ENCODE measurements at places on chromosomes 4 and X. TPM values are rescaled to one million over a fixed set of nuclear protein-coding genes. Genes with fewer than 3 reads are reported as not detected.

- DNase-seq = no peak
Measured at GRCh38 chr4:15414551-15415091, 13.2 kb upstream of the C1QTNF7 start.

- no peak for DNase-seq
Measured at GRCh38 chrX:95076449-95076848, 1402.4 kb downstream of the FAM133A start.

- DNase-seq = no peak
Measured at GRCh38 chr4:52694936-52695335, 35.8 kb upstream of the USP46 start.

DNA sequence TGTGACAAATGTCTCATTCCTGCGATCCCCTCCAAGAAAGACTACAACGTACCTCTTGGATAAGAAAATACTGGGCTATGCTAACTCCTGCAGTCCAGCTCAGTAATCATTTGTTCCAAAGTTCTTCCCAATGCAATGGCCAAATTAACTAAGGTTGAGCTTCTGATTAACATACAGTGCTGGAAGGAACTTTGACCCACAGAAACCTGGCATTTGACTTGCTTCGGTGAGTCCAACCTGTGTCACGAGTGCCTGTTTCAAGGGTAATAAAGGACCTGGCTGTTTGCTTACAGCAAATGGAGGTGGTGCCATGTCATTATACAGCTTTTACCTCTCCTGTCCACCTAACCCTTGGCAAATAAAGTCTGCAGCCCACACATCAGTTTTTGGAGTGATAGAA, 83.2 kb downstream of the RBM47 start:
- DNase-seq = no peak

DNA sequence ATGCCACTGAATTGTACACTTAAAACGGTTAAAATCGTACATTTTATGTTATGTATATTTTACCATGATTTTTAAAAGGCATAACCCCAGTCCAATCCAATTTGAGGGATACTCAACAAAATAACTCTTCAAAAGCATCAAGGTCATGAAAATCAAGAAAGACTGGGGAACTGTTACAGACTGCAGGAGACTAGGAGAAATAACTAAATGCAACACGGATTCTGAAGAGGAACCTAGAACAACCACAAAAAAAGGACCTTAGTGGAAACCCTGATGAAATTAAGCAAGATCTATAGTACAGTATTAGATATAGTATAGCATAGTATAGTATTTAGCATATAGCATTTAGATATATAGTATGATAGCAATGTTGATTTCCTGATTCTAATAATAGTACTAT, 26.8 kb downstream of the SH3KBP1 start:
- no peak for DNase-seq

GRCh38 chr4:124958847-124959246, 246.3 kb upstream of the ANKRD50 start:
- no peak for DNase-seq

DNA sequence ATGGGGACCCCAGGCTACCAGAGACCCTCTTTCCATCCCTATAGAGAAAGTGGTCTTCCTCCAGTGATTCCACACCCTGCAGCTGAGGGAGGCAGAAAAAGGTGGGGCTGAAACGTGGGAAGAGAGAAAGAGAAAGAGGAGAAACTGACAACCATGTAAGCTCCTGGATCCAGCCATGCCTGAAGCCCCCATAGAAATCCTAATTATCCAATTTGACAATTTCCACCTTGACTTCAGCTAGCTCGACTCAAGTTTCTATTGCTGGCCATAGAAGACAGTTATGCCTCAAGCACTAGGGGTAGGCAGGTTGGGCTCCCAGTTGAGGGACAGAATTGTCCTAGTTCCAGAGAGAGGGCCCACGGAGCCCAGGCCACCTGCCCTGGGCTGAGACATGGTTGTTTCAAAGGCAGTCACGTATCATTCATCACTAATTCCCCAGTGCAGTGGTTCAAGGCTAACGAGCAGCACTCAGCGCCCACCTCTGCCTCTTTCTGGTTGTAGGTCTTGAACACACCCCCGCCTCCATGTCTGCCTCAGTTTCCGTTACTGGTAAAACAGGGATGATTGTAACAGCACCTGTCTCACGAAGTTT, 39.8 kb upstream of the ASMTL start:
- no peak for DNase-seq

DNA sequence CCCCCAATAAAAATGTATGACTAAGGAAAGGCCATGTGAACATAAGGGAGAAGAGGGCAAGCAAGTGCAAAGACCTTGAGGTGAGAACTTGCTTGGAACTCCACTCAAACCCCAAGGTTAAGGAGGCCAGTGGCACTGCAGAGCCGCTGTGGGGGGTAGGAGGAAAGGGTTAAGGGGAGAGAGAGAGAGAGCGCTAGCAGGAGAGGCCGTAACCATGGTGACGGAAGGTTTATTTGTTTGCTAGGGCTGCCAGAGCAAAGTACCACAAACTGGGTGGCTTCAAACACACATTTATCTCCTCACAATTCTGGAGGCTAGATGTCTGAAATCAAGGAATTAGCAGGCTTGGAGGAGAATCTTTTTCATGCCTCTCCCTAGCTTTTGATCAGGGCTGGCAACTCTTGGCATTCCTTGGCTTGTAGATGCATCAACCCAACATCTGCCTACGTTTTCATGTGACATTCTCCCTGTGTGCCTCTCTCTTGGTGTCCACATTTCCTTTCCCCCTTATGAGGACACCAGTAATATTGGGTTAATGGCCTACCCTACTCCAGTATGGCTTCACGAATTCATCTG, 35.2 kb downstream of the SMIM20 start:
- DNase-seq = no peak

- no peak for DNase-seq
Measured at GRCh38 chrX:17499512-17499911, 124.5 kb downstream of the NHS start.

GRCh38 chrX:3142259-3143042, 101.2 kb downstream of the ARSF start:
- DNase-seq = no peak

GRCh38 chr4:183860731-183861130, 44.4 kb upstream of the STOX2 start:
- DNase-seq = no peak

- no peak for DNase-seq
Measured at GRCh38 chr4:70948665-70949260, 44.7 kb upstream of the DCK start.

DNA sequence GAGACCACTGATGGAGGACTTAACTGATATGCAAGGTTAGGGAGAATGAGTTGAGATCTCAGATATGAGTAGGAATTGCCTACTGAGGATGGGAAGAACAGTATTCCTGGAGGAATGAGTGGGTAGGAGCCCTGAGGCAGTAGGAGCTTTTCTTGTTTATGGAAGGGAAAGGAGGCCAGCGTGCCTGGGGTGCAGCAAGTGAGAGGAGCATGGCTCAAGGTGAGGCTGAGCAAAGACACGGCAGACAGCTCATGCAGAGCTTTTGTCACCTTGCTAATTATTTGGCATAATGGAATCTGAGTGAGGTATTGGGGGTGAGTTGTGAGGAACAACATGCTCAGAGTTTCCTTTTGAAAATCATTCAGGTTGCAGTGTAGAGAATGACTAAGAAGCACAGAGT, 65.3 kb upstream of the IBSP start:
- DNase-seq = no peak

GRCh38 chrX:2689773-2690666, 1.1 kb upstream of the CD99 start:
- DNase-seq = no peak

DNA sequence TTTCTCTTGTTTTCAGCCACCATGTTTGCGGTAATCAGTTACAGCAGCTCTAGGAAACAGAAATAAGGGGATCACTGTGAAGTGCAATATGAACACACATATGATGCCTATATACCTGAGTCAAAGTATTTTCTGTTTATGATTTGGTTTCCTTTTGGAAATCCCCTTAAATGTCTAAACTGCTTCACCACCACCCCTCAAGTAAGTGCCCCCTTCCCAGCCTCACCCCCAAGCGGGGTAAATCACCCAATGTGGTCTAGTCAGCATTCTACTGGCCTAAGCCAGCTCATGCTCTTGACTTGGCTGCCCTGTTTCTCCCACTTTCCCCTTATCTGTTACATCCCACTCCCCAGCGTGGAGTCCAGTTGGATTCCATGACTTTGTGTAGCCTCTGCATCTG, 176.5 kb downstream of the QDPR start:
- DNase-seq = no peak

DNA sequence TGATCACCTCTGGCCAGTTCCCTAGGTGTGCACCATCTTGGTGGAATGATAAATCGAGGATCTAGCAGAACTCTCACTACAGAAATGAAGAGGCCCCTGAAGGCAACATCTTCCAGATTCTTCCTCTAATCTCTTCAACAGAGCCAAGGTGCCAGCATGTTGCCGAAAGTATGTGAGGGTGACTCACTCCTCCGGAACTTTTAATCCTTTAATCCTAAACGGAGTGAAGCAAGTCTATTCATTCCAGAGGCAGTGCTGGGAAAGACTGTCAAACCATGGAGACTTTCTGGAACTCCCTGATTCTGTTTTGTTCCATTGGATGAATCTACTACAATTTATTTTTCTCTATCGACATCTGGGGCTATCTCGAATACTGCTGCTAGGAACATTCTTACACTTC, 68.7 kb downstream of the SUPT20HL2 start:
- no peak for DNase-seq

GRCh38 chr4:168059251-168059650, 33.1 kb upstream of the ANXA10 start:
- DNase-seq = no peak

DNA sequence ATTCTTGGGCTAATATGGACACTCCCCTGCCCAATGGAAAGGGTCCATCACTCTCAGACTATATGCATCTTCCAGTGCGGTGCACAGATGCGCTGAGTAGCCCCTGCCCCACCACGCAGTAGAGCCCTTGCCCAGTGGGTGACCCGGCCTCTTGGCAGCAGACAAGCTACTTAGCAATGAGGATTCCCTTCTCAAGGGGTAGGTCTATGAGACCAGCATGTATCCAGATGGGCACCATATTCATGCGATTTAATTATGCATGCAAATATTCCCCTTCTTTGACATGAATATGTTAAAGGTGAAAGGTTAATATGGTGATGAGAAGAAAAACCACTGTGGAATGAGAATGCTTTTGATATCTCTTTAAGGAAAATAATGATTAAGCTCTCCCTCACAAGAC, 77.7 kb downstream of the ZNF827 start:
- DNase-seq = no peak

GRCh38 chr4:23384741-23385140, 505.1 kb downstream of the PPARGC1A start:
- DNase-seq = no peak

DNA sequence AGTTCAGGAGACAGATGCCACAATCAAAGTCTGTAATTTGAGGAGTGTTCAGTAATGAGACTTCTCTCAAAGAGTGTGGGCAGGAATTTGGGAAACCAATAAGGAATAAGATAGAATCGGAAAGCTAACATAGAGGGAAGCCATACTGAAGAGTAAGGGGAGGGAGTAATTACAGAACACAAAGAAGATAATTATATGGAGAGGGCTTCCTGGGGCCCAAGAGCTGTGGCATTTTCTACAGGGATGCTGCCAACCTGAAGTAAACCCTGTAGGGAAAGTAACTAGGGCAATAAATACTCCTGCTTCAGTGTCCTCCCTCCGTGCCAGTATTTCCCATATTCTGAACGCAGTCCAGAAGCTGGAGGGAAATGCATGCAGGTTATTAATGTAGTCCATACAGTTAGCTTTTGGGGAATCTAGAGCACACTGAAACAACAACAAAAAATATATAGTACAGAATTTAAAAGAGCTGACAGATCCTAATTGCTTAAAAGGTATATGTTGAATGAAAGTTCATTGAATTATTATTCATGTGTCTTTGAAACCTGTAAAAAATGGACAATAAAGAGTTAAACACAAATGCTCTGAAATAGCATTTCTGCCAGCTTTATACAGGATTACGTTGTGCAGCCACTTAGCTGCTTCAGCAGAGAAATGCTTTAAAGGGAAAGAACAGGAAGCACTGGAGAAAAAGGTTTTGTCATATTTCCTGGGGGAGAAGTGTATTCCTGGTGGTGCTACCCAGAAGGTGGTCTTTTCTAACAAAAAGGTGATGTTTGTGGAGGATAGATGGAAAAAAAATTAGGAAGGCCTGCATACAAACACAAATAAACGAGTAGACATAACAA, 48.0 kb downstream of the CXXC4 start:
- DNase-seq = no peak

DNA sequence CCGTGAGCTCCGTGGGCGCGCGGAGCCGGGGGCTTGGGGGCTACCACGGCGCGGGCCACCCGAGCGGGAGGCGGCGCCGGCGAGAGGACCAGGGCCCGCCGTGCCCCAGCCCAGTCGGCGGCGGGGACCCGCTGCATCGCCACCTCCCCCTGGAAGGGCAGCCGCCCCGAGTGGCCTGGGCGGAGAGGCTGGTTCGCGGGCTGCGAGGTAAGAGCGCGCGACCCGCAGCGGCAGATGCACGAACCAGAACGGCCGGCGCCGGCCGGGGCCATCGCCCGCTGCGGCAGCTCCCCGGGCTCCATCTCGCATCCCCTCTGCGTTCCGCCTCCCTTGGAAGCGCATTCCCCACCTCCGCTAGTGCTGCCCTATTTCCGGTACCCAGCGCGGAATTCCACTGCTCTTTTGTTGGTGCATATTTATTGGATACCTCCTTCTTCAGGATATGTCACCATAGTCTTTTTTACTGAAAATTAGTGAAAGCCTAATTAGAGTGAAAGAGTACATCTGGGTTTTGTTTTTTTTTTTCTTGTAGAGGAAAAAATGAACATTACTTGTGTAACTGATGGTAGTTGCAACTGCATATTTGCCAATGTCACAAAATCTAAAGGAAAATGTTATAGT, 797 bp downstream of the PKD2 start:
- DNase-seq = peak; percentile 51

GRCh38 chrX:2857566-2857965, 28.8 kb downstream of the GYG2 start:
- DNase-seq = no peak

- DNase-seq = no peak
Measured at GRCh38 chrX:66889418-66889817, 250.5 kb upstream of the EDA2R start.

- DNase-seq = peak; percentile 49
Measured at GRCh38 chr4:128653527-128654444, 155.7 kb upstream of the JADE1 start.

GRCh38 chr4:104743215-104743653, 248.5 kb upstream of the CXXC4 start:
- DNase-seq = no peak

The PABPC5 gene
- total RNA-seq = 1.2 TPM

The SOX3 gene
- total RNA-seq = not detected

The CT83 gene
- not detected for total RNA-seq

The ZNF157 gene
- not detected for total RNA-seq

The C4orf51 gene
- not detected for total RNA-seq

The PLAC8 gene
- total RNA-seq = 2.9 TPM

The TMEM128 gene
- 14.8 TPM for total RNA-seq

The MAMLD1 gene
- 2.7 TPM for total RNA-seq

The NXF2B gene
- not detected for total RNA-seq

The HTN3 gene
- not detected for total RNA-seq

The GCNA gene
- total RNA-seq = 1.2 TPM

The SUPT20HL2 gene
- total RNA-seq = not detected

The APELA gene
- not detected for total RNA-seq

The USO1 gene
- total RNA-seq = 77.9 TPM

The TMEM255A gene
- 0.42 TPM for total RNA-seq
